ENCODE measurements at places on chromosomes 4 and X. TPM values are rescaled to one million over a fixed set of nuclear protein-coding genes. Genes with fewer than 3 reads are reported as not detected.

The LEF1 gene
- 29.4 TPM for total RNA-seq

The CPLX1 gene
- 0.14 TPM for total RNA-seq

The VEGFC gene
- not detected for total RNA-seq

The IGFBP7 gene
- not detected for total RNA-seq

The MAOA gene
- 2.6 TPM for total RNA-seq

The GAGE12J gene
- not detected for total RNA-seq

The CSTF2 gene
- 44.5 TPM for total RNA-seq

The HPSE gene
- 19.6 TPM for total RNA-seq

The COL4A6 gene
- total RNA-seq, result not detected

The LRIT3 gene
- total RNA-seq, result not detected

The S100P gene
- total RNA-seq, result 5.6 TPM

The SULT1E1 gene
- total RNA-seq, result not detected

The TMPRSS11F gene
- total RNA-seq, result not detected

The TMEM255A gene
- total RNA-seq, result 0.15 TPM

The COL4A5 gene
- total RNA-seq, result not detected

The DCX gene
- total RNA-seq, result not detected

The TLR10 gene
- total RNA-seq, result not detected

The USP17L27 gene
- total RNA-seq, result not detected

Data from activated CD8-positive, alpha-beta memory T cell treated with anti-CD3 and anti-CD28 coated beads, Interleukin-2, amount 10 ng/mL, durations not matched to agents 7 days and 5 days (primary cell).